Liver (tissue), 10 donors: ENCODE measurements at places on chromosomes 2 and 18. TPM values are rescaled to one million over a fixed set of nuclear protein-coding genes. Genes with fewer than 3 reads are reported as not detected.

GRCh38 chr2:23475036-23475435 is 90.1 kb downstream of the KLHL29 start:
- no peaks in the 10 kb centered on the region for H3K36me3 ChIP-seq
- no peaks in the 10 kb centered on the region for H3K27me3 ChIP-seq

DNA sequence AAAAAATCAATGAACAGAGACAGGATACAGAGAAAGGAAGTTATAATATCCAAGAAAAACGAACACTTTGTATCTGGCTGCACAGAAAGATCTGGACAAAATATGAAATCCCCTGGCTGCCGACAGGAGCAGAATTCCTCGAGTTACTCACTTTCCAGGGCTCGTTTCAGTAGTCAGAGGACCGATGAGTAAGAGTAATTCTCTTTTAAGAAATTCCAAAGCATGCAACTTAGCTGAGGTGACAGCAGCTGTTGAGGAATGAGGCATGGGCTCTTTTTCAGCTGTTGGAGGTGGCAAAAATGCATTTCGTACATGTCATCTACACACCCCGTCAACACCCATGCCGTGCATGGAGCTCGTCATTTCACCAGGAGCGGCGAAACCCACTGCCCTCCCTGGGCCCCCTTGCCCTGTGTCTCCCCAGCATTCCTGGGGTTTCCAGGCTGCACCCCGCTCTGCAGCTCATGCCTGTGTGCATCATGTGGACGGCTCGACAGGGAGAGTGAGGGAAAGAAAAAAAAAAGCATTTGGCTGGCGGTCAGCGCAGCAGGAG is 210.8 kb upstream of the SMIM21 start:
- H3K36me3 ChIP-seq, result no peaks in the 10 kb centered on the region
- no peak overlapping the region for H3K4me3 ChIP-seq
- no peaks in the 10 kb centered on the region for H3K4me1 ChIP-seq

CPO gene
- 0.25 TPM for total RNA-seq

- H3K27ac ChIP-seq, result no peak overlapping the region
- H3K27me3 ChIP-seq, result no peaks in the 10 kb centered on the region
- DNase-seq, result no peak
- no peaks in the 10 kb centered on the region for H3K36me3 ChIP-seq
Observed at GRCh38 chr2:14779252-14779651, 146.7 kb downstream of the LRATD1 start.

SCN7A gene
- total RNA-seq, result 0.05 TPM

GRCh38 chr2:23509596-23510292 is 124.8 kb downstream of the KLHL29 start:
- no peak overlapping the region for H3K27ac ChIP-seq
- H3K4me3 ChIP-seq, result no peak overlapping the region
- H3K27me3 ChIP-seq, result no peaks in the 10 kb centered on the region

DNA sequence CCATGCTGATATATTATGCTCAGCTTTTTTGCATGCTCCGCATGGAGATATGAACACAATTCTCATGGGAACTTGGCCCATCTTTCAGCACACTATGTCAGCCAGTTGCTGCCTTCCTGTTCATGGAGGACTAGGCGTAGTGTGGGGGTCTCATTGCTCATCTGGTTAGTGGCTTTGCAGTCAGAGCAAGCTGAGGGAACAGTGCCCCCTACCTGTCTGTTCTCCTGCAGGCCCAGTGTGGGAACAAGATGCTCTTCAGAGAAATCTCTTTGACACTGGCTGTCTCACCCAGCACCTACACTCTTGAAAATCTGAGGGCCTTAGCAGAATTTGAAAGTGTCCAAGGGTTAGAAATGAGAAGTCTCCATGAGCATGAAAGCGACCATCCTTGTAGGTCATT is 47.1 kb downstream of the SPTBN1 start:
- no peaks in the 10 kb centered on the region for H3K27me3 ChIP-seq
- no peaks in the 10 kb centered on the region for H3K36me3 ChIP-seq
- no peak overlapping the region for H3K27ac ChIP-seq
- no peak for DNase-seq
- peaks cover 6% of the 10 kb centered on the region for H3K4me1 ChIP-seq

EFHD1 gene
- total RNA-seq, result 3.3 TPM

C18orf54 gene
- total RNA-seq, result 0.42 TPM

GCG gene
- not detected for total RNA-seq

GRCh38 chr2:62578803-62579640 is 73.0 kb upstream of the TMEM17 start:
- no peak overlapping the region for H3K27ac ChIP-seq
- no peaks in the 10 kb centered on the region for H3K36me3 ChIP-seq
- no peak overlapping the region for H3K4me3 ChIP-seq

GRCh38 chr2:240229603-240230235 is 89.3 kb upstream of the OTOS start:
- H3K36me3 ChIP-seq, result no peaks in the 10 kb centered on the region
- no peak overlapping the region for H3K4me3 ChIP-seq

GRCh38 chr2:118670276-118670675 is 177.2 kb downstream of the EN1 start:
- no peak overlapping the region for H3K27ac ChIP-seq
- H3K4me3 ChIP-seq, result no peak overlapping the region
- no peaks in the 10 kb centered on the region for H3K27me3 ChIP-seq

MGAT4A gene
- total RNA-seq, result 7.5 TPM

ABCB11 gene
- total RNA-seq, result 74.3 TPM

DNA sequence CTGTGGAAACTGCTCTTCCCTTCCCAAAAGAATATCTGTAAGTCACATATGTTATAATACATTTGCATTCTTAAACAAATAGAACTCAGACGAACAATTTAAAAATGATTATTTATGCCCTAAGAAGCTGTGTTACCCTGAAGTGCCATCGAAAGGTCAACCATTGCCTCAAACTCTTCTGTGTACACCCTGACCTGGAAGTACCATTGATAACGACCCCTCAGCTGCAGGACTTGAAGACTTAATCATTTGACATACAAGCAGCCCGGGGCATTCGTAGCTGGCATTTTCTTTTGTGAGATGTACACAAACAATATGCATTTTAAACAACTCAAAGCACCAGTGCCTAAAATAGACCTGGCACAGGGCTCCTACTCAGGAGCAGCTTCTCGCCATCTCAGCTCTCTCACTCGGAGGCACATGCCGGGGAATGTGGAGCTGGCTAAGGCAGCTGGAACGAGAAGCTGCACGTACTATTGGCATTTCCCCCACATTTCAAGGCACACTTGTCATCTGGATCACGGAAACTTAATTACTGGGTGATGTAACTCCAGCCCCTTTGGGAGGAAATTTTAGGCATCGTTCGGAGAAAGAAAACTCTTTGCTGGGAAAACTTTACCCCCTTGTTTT is 170.0 kb upstream of the GALNT5 start:
- no peaks in the 10 kb centered on the region for H3K4me1 ChIP-seq
- no peaks in the 10 kb centered on the region for H3K36me3 ChIP-seq
- no peaks in the 10 kb centered on the region for H3K27me3 ChIP-seq
- no peak overlapping the region for H3K4me3 ChIP-seq
- no peak overlapping the region for H3K27ac ChIP-seq

DNA sequence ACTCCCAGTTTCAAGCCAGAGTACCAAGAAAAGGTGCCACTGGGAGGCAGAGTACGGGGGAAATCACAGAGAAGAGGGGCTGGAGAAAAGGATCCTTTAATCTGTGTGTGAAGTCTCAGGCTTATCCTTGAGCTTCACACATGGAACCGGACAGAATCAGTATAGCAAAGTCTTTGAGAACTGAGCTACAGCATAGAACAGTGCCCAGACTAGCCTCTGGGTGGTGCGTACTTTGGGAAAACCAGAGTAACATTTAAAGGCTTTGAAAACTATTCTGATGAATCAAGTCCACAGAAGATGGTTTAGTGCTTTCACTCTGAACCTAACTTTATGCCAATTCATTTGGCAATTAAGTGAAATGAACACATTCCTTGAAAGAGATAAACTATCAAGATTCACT is 83.1 kb downstream of the BABAM2 start:
- no peak overlapping the region for H3K27ac ChIP-seq
- no peaks in the 10 kb centered on the region for H3K27me3 ChIP-seq
- H3K4me3 ChIP-seq, result no peak overlapping the region
- no peaks in the 10 kb centered on the region for H3K4me1 ChIP-seq

- no peak overlapping the region for H3K4me3 ChIP-seq
- no peak overlapping the region for H3K27ac ChIP-seq
- H3K36me3 ChIP-seq, result no peaks in the 10 kb centered on the region
- no peak for DNase-seq
- no peaks in the 10 kb centered on the region for H3K27me3 ChIP-seq
Observed at GRCh38 chr2:240160291-240161086, 20.0 kb upstream of the OTOS start.

GRCh38 chr2:98114643-98115330 is 27.8 kb downstream of the VWA3B start:
- no peaks in the 10 kb centered on the region for H3K27me3 ChIP-seq
- H3K4me3 ChIP-seq, result no peak overlapping the region
- no peak for DNase-seq

- no peak overlapping the region for H3K27ac ChIP-seq
- no peaks in the 10 kb centered on the region for H3K27me3 ChIP-seq
- H3K4me3 ChIP-seq, result no peak overlapping the region
- no peaks in the 10 kb centered on the region for H3K36me3 ChIP-seq
- no peak for DNase-seq
- no peaks in the 10 kb centered on the region for H3K4me1 ChIP-seq
Observed at GRCh38 chr2:230899786-230900185, 25.3 kb downstream of the GPR55 start.
